Stimulated activated CD8-positive, alpha-beta memory T cell treated with anti-CD3 and anti-CD28 coated beads, Interleukin-7, amount 100 ng/mL, for 1 hour (primary cell): ENCODE measurements at places on chromosomes 11 and 22.

- no peak for DNase-seq
Measured at GRCh38 chr11:41978945-41979344, 519.5 kb upstream of the LRRC4C start.

GRCh38 chr11:130162733-130163132 lies 3.2 kb downstream of the ST14 start:
- DNase-seq, result no peak

- DNase-seq, result no peak
Measured at GRCh38 chr11:17652556-17652955, 66.8 kb upstream of the MYOD1 start.

- DNase-seq, result no peak
Measured at GRCh38 chr11:114091516-114092397, 32.2 kb downstream of the ZBTB16 start.

DNA sequence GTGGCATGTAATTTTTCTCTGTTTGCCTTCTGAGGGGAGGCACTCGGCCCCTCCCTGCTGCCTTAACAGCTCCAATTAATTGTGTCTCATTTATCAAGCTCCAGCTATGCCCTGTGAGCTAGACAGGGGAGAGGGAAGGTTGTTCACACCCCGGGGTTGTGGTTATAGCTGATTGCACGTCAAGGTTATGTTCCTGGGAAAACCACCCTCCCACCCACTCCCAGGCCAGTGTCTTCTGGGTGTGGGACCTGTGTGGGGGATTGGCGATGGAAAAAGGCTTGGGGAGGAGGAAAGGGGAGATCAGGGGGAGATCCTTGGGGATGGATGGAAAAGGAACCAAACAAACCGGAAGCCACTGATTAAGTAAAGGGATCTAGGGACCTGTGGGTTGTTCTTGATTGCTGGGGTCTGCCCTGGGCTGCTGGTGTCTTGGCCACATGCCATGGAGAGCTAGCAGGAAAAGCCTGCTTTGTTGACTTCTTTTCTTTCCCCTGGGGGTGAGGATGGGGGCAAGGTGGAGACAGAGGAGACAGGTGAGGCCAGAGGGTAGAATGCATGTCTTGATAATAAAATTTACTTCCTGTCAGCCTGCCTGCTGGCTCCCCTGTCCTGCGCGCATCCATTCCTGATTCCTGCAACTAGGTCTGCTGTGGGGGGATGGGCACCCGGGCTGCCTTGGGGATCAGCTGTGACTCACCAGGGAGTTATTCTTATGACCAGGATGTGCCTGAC lies 13.5 kb upstream of the SORL1-AS1 start:
- DNase-seq, result no peak
